Activated CD8-positive, alpha-beta memory T cell treated with anti-CD3 and anti-CD28 coated beads for 48 hours (primary cell): ENCODE measurements at places on chromosomes 7 and 10.

- no peak for DNase-seq
Measured at GRCh38 chr7:38162036-38162435, 16.0 kb upstream of the STARD3NL start.

DNA sequence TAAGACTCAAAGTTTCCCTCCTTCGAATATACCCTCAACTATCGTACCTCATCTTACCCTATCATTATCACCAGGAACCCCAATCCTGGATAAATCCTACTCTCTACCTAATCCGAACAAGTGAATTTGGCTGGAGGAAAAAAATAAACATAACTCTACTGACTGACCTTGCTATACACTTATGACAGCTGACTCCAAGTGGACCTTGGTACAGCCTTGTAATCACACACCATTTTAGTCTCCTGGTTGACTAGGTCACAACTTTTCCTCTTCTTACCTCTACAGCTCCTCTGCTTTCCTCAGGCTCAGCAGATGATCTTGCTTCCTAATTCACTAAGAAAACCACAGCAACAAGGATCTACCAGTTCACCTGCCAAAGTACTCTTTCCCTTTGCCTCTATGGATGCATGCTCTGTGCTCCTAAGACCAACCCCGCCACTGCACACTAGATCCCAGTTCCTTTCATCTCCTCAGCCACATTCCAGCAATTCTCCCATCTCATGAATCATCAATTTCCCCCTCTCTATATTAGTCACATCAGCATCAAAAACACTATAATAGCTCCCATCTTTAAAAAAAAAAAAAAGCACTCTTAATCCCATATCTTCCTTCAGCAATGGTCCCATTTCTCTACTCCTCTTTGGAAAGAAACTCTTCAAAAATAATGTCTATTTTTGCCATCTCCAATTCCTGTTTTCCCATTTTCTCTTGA, 35.5 kb downstream of the COA1 start:
- no peak for DNase-seq

GRCh38 chr7:43461349-43462024, 121.4 kb upstream of the STK17A start:
- no peak for DNase-seq

DNA sequence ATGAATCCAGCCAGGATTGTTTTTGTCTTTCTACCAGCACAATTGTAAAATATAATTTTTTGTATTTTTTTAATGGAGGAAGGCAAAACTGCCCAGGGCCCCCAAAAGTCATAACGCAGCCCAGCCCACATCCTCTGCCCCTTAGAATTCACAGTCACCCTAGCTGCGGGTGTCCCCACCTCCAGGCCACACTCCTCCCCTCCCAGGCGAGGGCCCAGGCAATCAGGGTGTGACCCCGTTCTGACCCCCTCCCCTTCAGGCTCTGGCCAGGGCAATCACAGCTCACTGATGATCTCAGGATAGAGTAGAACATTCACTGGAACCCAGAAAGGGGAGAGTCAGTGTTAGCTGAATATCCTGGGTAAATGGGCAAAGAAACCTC, 92.0 kb upstream of the MACROH2A2 start:
- no peak for DNase-seq

DNA sequence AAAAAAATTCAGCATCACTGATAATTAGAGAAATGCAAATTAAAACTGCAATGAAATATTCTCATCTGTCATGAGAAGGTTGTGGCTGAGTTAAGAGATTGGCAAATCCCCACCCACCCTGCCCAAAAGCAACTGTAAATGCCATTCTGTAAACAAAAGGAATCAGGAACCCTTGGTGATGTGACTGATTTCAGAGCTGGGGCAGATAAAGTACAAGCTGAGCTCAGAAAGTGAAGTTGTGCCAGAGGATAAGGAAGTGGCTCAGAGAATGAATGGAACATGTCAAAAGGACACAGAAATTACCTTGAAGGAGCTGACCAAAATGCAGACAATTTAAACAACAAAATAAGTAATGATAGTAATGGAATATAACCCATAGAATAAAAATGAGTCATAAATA, 32.7 kb upstream of the ARMS2 start:
- DNase-seq = no peak

DNA sequence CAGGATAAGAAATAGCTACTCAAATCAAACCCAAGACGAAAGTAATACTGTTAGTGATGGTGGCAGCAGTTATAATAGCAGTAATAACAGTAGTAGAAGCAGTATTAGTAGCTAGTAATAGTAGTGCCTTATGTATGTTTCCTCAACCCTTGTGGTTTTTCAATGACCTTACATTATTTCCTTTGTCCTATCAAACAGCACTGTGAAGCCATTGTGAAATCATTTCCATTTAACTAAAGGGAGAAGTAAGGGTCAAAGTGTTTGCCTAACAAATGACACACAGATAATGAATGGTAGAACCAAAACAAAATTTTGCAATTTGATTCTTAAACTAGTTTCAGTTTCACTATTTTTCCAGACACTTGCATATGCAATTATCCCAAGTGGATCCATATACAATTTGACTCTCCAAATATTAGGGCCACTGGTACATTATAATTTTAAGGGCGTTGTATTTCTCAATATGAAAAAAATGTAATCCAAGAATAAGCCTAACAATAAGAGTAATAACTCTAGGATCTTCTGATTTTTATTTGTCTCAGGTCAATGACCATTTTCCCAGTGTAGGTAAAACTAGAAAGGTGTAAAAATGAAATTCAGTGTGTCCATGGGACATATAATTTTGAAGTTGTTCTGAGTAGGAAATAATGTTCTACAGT, 33.7 kb upstream of the TMEM26 start:
- DNase-seq = no peak

GRCh38 chr10:132735923-132736391, 50.0 kb downstream of the NKX6-2 start:
- no peak for DNase-seq

- DNase-seq = no peak
Measured at GRCh38 chr10:97701438-97702069, 12.0 kb upstream of the MARVELD1 start.

- no peak for DNase-seq
Measured at GRCh38 chr10:46005383-46005782, 25.0 kb downstream of the NCOA4 start.

DNA sequence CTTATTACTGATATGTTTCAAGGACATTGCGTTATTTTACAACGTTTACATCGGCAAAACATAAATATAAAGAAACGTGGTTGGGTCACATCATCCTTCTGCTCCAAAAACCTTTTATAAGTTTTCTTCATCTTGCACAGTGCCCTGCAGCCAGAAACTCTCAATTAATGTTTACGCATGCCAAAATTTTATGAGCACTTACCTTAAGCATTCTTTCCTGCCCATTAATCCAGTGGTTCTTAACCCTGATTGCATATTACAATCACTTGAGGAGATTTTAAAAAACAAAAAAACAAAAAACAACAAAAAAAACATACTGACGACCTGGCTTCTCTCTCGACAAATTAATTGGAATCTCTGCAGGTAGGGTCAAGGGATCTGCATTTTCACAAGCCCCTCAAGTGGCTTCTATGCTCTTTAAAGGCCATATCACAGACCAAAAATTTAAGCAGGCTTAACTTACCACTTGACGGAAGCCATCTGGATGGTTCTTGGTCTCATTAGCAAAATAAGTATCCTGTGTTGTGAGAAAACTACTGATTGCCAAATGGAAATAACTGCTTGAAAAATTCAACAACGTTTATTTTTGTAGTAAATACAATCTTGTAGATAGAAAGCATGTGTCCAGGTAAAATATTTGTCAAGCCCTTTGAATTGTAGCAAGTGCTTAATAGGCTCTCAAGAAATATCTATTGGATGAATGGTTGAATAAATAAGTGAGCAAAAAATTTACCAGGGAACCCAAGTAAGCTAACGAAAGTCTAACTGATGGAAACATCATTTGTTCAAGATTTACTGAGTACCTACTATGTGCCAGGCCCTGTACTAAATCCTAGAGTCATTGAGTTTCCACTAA, 30.9 kb upstream of the SLC16A12 start:
- no peak for DNase-seq

DNA sequence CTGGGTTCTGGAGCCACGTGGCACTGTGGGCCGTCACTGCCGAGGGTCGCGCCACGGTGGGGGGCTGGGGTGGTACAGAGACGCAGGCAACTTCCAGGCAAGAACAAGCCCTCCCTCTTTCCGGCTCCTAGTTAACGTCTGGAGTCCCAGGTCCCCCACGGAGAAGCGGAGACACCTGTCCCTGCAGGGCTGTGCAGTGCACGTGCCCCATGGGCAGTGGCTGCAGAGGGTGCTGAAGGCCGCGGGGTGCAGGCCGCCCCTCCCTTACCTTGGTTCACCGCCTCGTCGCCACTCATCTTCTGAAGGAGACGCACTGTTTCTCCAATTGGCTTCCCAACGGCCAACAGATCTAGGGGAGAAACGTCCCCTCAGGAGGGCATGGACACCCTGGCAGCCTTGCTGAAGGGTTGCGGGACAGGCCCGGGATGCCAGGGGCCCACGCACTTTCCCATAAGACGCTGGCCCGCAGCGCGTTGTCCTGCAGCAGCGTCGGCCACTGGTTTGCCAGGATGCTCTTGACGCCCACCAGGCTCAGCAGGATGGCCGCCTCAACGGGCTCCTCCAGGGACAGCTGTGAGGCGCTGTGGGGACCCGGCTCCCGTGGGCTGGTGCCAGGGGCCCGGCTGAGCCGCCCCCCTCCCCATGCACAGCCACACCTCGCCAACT, 24.3 kb upstream of the NKX6-2 start:
- no peak for DNase-seq

DNA sequence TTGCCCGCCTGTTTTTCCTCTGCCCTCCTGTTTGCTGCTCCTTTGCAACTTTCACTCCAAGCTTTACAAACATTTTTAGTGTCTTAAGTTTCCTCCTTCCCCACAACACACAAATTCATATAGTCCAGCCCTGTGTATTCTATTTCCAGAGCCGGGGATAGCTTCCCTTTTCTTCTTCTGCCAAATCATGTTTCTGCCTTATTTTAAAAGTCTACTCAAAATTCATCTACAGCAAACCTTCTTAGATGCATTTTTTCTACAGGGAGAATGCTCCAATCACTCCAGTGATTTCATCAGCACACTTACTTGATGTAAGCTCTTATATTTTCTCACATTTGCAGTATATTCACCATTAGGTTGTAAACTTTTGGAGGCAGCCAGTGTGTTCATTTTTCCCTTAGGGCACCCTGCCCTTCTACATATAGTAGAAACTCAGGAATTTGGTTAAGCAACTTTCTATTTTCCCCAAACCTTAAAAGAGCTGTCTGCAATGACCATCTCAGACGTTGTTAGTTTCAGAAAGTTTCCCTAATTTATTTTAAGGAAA, 12.4 kb upstream of the ACTA2 start:
- no peak for DNase-seq

DNA sequence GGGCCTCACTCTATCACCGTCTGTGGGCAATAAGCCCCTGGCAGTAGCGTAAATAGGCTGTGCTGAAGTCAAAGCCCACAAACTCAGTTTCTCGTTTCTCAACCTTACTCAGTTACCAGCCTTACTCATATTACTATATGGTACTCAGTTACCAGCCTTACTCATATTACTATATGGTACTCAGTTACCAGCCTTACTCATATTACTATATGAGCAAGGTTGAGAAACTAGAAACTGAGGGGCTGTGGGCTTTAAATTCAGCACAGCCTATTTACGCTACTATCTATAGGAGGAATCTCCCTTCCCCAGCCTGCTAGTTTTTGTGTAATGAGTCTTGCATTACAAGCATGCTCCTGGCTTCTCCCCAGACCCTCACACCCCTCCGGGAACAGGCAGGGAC, 35.4 kb downstream of the CCDC3 start:
- DNase-seq = no peak

DNA sequence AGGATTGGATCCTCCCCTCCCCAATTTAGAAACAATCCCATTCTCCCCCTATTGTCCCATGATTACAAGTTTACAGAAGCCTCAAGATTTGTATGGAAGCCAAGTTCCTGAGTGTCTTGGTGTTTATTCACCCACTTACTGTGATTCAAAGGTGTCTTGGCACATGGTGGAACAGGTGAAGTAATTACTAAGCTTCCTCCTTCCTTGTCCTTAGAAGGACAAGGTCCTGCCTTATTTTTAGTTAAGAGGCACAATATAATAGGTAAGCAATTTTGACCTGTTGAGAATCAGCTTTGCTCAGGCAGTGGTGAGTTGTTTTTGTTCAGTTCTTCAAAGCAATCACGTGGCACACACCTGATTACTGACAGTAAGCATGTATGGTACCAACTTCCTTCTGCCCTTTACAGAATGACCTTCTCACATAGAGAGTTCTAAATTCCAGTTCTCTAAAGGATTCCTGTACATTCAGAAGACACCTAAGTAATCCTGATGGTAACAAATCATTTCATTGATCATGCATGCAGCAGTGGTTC, 60.7 kb upstream of the SLC13A1 start:
- no peak for DNase-seq

DNA sequence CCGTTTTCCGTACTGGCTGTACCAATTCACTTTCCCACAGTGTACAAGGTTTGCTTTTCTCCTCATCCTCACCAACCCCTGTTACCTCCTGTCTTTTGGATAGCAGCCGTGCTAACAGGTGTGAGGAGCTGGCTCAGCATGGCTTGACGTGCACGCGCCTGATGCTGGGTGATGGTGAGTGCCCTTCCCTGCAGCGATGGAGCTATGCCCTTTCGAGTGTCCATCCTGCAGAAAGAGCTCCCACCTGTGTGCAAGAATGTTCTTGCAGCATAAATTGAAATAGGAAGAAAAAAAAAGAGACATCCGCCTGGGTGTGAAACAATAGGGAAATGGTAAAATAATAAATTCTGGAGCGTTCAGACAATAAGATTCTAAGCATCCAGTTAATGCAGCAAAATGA, 9.5 kb upstream of the UBE3C start:
- no peak for DNase-seq

GRCh38 chr10:33657154-33657908, 322.9 kb upstream of the NRP1 start:
- DNase-seq = no peak

DNA sequence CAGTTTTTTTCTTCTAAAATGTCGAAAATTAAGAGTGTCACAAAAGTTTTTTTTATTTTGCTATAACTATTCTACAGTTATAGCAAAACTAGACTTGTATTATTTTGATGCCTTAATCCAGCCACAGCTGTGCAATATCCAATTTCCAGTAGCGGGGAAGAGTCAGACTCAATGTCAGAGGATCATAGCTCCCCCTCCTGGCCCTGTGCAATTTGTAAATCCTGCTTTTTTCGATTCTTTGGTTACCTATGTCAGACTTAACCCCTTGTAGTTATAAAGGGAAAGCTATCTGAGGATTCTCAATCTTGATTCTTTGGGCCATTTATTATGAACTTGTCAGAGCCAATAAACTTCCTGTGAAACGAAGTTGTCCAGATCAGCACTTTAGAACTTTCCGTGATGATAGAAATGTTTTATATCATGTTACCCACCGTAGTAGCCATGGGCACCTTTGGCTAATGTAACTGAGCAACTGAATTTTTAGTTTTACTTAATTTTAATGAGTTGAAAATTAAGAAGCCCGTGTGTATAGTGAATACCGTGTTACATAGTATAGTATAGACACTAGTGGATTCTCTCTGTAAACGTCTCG, 87.7 kb upstream of the PRKCQ start:
- no peak for DNase-seq
